ENCODE measurements at places on chromosomes 12 and 14.

GRCh38 chr12:59699421-59700152 is 103.8 kb downstream of the SLC16A7 start:
- DNase-seq = no peak

GRCh38 chr12:111150360-111150759 is 218.5 kb downstream of the PHETA1 start:
- DNase-seq = no peak

- DNase-seq = no peak
Observed at GRCh38 chr14:44742202-44742601, 219.5 kb downstream of the KLHL28 start.

DNA sequence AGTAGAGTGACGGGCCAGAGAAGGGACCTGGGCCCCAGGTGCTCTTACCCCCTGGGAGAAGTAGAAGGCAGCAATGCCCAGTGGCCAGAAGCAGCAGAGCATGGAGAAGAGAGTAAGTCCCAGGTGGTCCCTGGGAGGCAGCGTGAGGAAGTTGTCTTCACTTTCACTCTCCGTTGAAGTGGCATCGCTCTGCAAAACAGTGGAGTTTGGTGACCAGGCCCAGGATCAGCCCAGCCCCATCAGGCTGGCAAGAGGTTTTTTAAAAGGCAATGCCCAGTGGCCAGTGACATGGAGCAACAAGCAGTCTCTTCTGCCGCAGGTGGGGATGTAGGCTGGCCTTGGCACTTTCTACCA is 18.2 kb downstream of the SYNDIG1L start:
- no peak for DNase-seq

- peak; percentile 5 for DNase-seq
Observed at GRCh38 chr12:93851257-93851671, 174.1 kb downstream of the CRADD start.

- DNase-seq = no peak
Observed at GRCh38 chr14:96217376-96217913, 12.8 kb downstream of the BDKRB2 start.

GRCh38 chr12:1842183-1842904 is 22.0 kb downstream of the LRTM2 start:
- DNase-seq = no peak

DNA sequence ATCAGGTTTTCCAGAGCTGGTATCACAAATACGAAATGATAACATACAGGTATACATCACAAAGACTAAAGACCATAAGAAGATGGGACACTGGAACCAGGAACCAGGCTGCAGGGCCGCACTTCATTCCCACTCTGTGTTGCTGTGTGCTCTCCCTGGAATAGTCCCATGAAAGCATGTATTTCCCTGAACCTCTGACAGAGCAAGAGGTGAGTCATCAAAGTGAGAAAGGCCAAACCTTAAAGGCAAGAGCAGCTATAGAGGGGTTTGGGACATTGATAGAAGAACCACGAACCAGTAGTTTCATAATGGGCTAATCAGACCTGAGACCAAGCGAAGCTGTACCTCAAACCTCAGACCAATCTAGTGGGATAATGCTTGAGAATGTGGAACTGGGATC is 283.0 kb upstream of the PRKD1 start:
- DNase-seq = no peak
